ENCODE measurements at places on chromosomes 3 and 15.

DNA sequence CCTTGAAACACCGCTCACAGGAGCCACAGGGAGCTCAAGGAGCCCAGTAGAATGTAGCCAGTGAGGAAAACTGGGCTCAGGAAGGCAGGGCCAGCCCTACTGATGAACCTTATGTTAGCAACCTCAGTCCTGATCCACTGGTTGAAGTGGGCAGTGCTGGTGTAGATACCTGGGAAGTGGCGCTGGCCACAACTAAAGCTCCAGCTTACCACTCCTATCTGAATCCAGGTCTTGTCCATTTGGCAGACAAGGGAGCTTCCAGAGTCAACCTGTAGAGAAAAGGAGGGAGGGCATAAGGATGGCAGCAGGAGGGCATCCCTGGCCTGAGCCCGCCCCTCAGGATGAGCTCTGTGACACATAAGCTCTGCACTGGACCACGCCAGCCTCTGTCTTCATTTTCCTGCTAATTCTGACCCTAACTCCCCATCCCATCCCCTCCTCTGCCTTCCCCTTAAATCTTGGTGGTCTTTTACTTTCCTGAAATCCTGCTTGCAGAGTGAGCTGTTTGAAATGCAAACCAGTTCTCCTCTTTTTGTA, 2.1 kb upstream of the PRSS50 start:
- DNase-seq, result no peak

DNA sequence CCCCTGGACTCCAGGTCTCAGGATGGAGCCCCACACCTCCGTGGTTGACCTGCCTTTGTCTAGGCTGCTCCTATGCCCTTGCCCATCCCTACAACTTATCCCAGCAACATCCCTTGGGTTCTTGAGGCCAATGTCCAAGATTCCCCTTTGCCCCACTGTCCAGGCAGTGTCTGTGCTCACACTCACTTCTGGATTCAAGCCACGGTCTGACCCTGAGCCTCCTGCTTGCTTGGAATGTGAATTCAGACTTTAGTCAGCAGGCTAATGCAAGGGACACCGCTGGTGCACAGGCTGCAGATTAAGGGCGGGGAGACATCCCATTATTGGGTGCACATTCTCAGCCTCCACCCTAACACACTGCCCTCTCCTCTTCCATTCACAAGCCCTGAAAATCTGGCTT, 154.1 kb downstream of the WNT5A start:
- no peak for DNase-seq

DNA sequence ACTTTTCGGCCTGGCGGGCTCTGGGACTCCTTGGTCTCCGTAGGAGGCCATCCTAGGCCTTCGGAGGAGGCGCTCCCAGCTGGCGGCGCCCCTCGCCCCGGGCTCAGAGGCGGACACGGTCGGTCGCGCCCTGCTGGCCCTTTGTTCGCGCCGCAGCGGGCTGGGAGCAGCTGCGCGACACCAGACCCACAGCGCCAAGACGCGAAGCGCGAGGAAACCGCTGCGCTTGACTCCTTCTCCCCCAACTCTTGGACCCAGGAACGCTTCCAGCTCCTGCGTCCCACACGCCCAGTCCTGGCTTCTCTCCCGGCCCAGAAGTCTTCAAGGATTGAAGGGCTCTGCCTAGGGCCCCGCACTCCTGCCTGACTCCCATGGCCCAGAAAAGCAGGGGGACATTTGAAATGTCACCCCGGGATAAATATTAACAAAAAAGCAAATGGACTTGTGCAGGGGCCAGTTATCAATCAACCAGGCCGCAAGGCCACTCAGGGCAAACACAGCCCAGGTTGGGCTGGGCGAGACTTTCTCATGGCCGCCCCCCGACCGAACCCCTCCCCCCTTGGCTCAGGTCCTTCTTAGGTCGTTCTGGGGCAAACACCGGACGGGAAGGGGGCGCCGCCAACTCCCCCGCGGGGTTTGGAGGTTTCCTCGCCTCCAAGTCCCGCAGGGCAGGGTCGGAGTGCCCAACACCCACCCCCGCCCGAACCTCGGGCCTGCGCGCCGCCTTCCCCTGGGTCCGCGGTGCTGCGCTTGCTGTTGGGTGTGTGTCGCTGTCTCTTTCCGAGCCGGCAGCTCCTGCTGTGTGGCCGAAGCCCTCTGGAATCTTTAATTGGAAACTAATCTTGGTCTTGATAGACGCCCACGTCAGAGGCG, 5.1 kb downstream of the ONECUT1 start:
- no peak for DNase-seq

- no peak for DNase-seq
Measured at GRCh38 chr15:27214961-27215360, 244.0 kb downstream of the GABRG3 start.

GRCh38 chr3:10917176-10917575, 75.4 kb upstream of the SLC6A1 start:
- DNase-seq, result no peak

- no peak for DNase-seq
Measured at GRCh38 chr3:2468816-2469215, 370.1 kb downstream of the CNTN4 start.

DNA sequence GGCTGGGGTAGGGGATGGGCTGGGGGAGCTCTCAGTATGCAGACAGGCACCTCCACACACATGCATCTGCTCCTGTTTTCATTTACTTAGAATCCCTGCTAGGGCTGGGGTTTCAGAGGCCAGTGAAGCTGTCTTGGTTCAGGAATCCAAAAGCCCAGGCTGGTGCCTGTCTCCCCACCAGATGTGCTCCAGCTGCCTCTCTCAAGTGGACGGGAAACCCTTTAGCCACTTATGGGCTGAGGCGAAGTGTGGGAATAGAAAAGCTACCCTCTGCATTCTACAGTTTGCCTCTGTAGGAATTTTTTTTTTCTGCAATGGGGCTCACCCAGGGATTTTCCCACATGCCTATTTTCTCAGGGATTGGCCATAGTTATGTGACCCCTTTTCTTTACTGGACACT, 72.5 kb downstream of the ATP2B2 start:
- no peak for DNase-seq

DNA sequence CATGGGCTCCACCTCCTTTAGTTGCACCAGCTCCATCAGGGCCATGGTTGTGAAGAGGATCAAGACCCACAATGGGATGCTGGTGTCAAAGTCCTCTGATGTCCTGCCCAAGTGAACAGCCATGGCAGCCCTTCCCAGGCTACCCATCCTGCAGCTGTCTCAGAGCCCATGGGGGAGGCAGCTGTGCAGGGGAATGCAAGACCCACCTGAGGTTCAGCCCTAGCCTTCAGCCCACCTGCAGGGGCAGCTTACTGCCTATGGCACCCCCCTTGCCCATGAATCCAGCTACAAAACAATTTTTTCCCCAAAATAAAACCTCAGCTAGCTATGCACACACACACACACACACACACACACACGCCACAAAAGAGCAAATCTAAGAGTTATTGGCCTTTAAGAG, 48.2 kb upstream of the POU1F1 start:
- DNase-seq, result no peak

GRCh38 chr15:91801836-91802534, 51.5 kb upstream of the SLCO3A1 start:
- DNase-seq, result no peak

GRCh38 chr3:39291903-39292329, 12.1 kb upstream of the CX3CR1 start:
- DNase-seq, result peak; percentile 33

GRCh38 chr3:71185733-71186455, 397.6 kb downstream of the FOXP1 start:
- peak; percentile 33 for DNase-seq

GRCh38 chr3:180656406-180656805, 22.9 kb downstream of the CCDC39 start:
- DNase-seq, result no peak

- DNase-seq, result no peak
Measured at GRCh38 chr15:41795996-41796856, 21.9 kb downstream of the MAPKBP1 start.

DNA sequence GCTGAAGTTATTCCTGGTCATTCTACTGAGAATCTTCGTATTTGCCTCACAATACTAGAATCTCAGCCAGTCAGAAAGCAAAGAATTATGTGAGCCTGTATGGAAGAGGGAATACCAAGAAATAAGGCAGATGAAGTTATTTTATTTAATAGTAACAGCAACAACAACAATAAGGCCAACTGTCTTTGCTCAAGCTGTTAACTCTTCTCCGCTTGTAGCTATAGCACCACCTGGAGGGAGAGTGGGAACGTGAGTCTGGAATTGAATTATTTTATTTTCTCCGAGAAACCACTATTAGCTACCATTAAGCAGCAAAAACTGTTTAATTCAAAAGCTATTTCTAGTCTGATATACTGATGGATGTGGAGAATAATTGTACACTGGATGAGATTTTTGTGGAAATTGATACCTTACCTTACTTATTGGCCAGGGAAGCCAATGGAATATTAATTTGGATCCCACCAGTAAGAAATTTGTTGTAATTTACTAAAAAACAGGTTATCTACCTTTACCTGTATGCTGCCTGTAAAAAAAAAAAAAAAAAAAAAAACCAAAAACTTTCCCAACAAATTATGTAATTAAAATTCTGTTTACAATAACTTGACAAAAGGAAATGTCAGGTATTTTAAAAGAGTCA, 50.1 kb downstream of the CALML4 start:
- peak; percentile 55 for DNase-seq

DNA sequence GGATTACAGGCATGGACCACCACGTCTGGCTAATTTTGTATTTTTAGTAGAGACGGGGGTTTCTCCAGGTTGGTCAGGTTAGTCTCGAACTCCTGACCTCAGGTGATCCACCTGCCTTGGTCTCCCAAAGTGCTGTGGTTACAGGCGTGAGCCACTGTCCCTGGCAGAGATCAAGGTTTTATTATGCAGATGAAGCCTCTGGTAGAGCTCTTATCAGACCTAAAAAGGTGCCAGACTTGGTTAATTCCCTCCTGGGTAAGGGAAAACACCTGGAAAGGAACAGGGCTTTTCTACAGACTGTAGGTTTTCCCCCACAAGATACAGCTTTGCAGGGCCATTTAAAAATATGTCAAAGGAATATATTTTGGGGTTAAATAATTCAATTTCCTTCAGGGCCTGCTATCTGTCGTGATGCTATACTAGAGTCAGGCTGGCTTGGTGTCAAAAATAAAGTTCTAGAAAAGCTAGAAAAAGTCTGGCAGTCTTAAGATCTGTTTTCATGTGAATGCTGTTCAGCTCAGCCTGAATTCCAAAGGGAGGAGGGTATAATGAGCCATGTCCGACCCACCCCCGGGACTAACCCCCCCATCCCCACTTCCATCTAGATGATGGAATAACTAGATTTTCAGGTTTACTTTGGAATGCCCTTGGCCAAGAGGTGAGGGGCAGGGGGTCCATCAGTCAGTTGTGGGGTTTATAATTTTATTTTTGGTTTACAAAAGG, 1.9 kb upstream of the BLOC1S6 start:
- no peak for DNase-seq

DNA sequence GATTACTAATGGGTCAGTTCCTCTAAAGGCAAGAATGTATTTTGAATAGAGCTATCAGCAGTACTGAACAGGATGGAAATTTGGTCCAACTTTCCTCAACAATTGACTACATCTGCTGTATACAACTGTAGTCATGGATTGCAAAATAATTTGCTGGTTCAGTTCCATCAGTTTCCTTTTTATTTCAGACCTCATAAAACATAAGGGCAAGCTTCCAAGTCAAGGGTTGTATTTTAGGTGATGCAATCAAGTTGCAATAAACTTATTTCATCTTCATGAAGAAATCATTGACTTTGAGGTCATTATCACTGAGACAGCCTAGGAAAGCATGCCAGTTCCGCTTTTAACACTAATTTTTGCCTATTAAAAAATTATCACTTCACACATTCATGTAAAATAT, 90.4 kb upstream of the TSEN2 start:
- no peak for DNase-seq

DNA sequence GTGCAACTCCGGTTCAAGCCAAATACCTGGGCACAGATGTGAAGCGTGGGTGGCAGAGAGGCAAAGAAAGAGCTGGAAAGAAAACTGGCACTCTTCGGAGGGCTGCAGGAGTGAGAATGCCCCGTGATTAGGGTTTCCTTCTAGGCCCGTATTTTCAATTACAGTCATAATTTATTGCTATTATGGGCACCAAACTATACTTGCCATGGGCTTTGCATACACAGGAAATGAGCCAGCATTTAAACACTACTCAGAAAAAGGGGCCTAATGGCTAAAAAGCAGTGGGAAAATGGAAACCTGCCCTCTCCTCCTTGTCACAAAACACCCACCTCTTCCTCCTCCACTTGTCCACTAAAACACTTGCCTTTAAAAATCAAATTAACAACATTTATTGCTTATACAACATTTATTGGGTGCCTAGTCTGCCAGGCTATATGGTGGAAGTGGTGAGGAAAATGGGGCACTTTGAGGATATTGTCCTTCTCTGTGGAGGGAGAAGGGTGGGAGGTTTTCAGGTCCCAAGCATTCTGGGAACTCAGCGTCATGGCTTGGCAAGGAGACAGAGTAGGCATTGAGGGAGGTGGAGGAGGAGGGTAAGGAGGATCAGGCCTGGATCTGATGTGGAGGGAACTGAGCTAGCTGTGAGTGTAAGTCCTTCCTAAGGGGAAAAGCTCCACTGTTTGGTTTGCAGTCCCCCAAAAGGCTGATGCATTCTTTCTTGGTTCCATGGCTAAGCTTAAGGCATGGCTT, 160.9 kb downstream of the SLCO3A1 start:
- no peak for DNase-seq

- no peak for DNase-seq
Measured at GRCh38 chr15:47674586-47675232, 42.6 kb upstream of the SEMA6D start.

- no peak for DNase-seq
Measured at GRCh38 chr15:54571576-54571975, 593.3 kb downstream of the UNC13C start.

DNA sequence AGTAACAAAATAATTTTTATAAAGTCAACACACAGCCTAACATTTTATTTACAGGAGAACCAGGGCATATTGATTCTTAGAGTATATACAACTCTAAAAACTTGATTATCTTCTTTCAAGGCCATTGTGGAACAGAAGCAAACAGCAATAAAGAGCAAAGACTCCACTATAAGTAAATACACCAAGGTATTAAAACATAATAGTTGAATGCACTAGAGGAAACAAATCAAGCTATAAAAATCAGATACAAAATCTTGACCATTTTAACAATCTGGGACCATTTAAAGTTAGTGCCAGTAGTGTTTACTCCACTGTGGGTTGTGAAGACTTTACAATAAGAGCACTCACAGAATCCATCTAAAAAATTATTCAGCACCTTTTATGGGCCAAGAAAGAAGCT, 323.6 kb downstream of the AGBL1 start:
- DNase-seq, result no peak

DNA sequence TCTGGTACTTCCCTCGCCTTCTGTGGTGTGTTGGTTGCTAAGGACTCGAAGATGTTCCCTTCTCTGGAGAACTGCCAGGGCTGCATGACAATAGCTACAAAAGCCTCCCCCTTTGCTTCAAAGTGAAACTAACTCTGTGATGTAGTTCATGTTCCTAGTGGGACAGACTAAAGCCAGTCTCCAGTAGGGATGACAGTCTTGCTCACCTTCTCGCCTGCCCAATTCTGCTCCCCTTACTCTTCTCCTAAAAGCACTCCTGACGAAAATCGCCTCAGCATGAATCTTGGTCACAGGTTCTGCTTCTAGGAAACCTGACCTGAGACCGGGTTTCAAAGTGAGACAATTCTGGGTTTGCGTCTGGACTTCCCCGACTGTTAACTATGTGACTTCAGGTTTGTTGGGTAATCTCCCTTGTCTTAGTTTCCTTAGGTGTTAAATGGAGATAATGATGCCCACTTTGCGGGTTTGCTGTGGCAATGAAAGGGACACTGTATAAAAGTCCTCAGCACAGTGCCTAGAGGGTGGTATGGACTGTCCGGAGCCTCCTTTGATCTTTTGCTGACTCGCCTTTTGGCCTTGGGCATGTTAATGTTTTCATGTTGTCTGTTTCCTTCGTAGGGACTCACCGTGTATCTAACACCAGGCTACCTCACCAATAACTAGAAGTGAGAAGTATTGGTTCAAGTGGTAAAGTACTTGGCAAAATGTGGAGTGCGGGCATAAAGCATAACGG, 24.9 kb upstream of the THRB start:
- DNase-seq, result no peak

Measured in Caki2 (cell line).